ENCODE measurements at places on chromosomes 16 and 17.
A peak's percentile ranks its signal among the peaks of the same experiment; 100 is the strongest.

GRCh38 chr17:52660692-52661091 lies 502.2 kb upstream of the CA10 start:
- no peak for DNase-seq

DNA sequence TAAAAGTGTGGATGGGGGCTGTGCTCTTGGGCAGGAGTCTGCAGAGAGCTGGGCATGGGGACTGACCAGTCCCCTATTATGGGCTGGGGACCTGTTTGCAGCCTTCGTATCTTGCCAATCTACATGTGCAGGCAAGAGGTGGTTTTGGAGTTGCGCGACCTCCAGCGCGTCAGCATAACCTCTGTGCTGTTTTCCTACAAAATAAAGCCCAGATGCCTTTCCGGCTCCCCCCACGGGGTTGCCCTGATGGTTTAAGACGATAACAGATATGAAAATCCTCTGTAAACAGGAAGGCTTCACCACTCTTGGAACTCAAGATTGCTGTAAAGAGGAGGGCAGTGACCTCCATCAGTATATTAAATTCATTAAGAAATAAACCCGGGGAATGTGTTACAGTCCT lies 16.5 kb upstream of the SPPL2C start:
- DNase-seq = no peak

DNA sequence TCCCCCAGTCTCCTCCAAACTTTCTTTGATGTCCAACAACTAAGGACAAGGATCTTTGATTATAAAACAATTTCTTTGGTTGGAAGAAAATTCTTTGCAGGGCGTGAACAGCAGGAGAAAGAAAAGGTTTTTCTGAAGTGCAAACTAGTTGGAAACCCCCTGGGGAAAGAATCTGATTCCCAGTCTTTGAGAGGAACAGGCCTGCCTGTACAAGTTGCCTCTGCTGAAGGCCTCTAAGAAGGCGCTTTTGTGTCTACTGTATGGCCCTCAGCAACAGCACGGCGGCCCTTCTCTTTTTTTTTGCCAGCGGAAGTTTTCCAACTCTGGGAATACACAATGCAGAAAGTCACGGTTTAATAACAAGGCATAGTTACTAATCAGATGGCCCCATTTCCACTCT lies 14.0 kb downstream of the RNF43 start:
- no peak for DNase-seq

DNA sequence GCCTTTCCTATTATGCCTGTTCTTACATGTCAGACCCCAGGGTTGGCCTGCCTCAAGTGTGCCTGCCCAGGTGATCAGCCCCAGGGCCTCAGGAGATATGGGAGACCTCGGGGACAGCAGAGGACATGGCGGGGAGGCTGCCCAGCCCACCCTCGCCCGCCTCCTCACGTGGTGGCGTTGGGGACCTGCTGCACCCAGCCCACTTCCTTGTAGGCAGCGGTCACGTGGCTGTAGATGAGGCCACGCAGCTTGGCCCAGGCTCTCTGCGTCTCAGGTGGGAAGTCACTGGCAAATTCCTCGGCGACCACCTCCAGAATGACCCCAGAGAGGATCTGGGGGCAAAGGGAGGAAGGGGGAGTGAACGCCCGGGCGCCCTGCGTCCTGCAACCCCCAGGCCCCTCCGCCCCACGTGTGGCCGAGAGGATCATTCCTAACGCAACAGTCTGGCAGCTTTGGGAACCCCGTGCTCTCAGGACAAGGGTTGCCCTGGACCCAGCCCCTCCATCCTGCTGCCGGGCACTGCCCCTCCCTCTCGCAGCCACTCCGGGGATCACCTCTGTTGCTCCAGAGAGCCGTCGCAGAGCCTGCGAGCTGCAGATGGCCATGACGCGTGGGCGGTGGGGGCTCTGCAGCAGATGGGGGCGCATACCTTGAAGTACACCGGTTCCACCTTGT lies 6.6 kb downstream of the CYGB start:
- no peak for DNase-seq

DNA sequence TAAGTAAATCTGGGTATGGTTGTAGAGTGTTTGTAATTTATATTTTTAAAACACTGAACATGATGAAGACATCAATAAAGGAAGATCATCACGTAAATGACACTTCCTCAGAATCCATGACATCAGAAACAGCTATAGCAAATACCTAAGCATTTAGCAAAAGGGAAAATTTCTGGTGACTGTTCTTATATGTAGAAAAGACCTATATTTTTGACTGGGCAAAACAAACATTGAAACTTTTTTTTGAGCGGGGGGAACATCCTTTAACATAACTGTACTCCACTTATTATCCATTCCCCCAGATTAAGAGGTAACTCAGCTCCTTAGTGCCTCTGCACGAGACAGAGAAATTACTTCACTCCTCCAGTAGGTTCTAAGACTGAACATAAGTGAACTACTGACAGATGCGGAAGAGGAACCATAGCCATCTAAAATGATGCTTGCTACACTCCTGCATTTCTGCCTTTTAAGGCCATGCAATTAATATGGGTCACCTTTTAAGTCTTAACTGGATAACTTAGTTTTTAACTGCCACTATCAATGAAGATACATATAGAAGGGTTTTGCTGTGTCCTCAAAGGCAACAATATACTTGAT lies 9.4 kb downstream of the CRYBA1 start:
- no peak for DNase-seq

- DNase-seq = no peak
Measured at GRCh38 chr16:51151961-51152663, 1.0 kb upstream of the SALL1 start.

- peak; percentile 51 for DNase-seq
Measured at GRCh38 chr17:74493331-74493833, 26.9 kb downstream of the CD300A start.

- no peak for DNase-seq
Measured at GRCh38 chr17:77847221-77848085, 111.0 kb upstream of the TNRC6C start.

DNA sequence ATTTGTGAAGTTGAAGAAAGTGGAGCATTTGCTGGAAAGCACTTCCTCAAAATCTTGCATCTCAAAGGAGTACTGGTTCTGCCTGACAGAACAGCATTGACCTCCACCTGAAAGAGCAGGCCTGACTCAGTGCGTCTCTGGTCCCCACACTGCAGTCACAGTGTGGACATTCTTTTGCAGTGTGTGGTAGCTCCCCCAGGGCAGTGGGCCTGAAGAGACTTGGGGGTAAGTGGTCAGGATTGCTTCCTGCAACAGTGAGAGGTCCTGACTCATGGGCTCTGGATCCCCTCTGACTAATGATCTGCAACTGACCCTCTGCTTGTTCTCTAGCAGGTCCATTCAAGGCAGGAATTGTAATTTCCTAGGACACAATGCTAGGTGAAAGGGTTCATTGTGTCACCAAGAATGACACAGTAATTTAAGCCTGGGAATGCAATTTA lies 204.9 kb upstream of the KCNJ16 start:
- DNase-seq = no peak

DNA sequence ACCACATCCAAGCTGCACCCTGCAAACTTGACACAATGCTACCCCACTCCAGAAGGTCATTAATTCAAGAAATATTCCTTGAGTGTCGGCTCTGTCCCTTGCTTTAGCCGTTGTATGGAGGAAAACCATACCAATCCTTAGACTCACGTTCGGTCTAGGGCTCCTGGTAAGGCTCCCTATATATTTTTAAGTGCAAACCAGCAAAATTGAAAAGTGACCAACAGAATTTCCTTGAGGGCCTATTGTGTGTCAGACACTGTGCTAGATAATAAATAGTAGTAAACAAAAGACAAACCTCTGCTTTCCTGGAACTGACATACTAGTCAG lies 390 bp upstream of the BBS2 start:
- no peak for DNase-seq

GRCh38 chr16:12311309-12311708 lies 334.8 kb downstream of the SNX29 start:
- no peak for DNase-seq

DNA sequence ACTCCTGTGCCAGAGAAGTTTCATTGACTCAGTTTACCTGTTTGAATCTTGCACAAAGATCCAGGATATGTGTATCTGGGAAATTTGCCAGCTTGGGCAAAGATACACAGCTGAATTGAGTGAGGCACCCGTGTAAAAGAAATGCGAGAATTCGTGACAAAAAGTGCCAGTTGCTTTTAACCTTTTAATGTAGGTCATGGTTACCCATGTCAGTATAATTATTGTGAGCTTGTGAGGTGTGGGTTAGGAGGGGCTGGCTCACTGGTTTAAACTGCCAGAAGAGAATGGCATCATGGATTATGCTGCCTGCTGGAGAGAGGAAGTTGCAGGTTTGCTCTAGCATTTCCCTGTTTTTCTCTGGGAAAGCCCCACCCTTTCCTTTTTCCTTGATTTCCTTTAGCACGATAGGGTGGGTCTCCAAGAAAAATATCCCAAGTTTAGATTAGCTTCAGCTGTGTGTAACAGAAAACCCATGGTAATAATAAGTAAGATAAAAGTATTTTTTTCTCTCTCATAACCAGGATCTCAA lies 24.8 kb upstream of the NDRG4 start:
- DNase-seq = no peak

- no peak for DNase-seq
Measured at GRCh38 chr16:86243571-86244154, 266.7 kb upstream of the FOXF1 start.

DNA sequence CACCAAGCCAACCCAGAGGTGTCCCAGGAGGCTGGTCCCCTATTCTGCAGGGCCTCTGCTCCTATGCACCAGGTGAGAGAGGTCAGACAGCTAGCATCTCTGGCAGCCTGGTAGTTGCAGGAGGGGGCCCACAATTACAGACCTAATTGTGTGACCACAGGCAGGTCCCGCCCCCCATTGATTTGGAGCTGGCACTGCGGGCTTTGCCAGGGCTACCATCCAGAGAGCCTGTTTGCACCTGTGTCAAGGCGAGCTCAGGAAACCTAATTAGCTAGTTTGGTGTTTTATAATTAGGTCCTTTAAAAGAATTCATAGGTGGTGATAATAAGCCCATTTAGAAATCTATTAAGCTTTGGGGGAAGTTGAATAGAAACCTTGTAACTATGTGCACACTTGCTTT lies 90.2 kb downstream of the MRM1 start:
- DNase-seq = no peak

DNA sequence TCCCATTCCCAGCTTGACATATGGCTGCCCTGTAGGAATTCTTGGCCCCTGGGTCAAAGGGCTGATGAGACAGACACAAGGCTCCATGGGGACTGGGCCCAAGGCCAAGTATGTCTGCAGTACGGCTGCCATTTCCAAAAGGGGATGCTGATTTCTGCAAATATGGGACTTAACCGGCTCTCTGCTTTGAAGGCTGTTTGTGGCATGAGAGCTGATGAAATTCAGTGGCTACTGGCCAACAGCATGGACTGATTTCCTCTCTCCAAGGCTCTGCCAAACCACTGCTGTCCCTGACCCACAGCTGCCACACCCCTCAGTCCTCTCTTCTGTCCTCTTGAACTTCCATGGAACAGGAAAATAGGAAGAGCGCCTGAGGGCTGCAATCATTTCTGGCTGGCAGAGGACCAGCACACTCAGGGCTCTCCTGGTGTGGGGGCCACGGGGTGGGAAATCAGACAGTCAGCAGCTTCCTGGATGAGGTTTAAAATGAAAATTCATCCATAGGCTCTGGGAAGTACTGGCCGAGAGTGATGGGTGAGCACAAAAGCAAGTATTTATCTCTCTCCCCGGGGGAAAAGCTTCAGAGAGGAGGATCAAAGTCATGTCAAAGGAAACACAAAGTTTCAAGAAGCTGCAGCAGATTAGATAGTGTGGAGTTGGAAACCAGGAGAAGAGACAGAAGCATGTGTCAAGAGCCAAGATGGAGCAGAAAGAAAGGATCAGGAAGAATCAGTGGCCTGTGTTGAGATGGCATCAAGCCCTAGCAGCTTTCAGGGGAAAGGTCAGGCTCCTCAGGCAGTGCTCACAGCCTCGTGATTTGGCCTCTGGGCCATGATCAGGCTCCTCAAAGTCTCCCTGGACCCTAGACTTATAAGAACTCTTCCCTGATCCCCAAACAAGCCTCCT lies 64.1 kb upstream of the SREBF1 start:
- DNase-seq = no peak

DNA sequence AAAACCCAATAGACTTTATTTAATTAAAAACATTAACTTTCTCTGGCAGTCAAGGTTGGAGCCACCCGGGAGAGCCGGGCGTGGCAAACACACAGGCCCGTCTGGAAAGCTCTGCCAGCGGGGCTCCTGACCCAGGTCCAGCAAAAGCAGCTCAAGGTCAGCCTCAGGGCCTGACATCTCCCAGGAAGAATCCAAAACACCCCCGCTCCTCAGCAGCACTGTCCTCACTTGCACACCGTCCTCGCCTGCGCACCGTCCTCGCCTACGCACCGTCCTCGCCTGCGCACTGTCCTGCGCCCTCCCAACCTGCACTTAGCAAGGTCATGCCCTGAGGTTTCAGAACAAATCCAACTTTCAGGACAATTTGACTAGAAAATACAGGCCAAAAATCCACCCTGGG lies 31.4 kb upstream of the RPTOR start:
- DNase-seq = no peak

- no peak for DNase-seq
Measured at GRCh38 chr16:85220125-85220839, 108.0 kb upstream of the CIBAR2 start.

- no peak for DNase-seq
Measured at GRCh38 chr17:71376933-71377332, 743.9 kb upstream of the SOX9 start.

DNA sequence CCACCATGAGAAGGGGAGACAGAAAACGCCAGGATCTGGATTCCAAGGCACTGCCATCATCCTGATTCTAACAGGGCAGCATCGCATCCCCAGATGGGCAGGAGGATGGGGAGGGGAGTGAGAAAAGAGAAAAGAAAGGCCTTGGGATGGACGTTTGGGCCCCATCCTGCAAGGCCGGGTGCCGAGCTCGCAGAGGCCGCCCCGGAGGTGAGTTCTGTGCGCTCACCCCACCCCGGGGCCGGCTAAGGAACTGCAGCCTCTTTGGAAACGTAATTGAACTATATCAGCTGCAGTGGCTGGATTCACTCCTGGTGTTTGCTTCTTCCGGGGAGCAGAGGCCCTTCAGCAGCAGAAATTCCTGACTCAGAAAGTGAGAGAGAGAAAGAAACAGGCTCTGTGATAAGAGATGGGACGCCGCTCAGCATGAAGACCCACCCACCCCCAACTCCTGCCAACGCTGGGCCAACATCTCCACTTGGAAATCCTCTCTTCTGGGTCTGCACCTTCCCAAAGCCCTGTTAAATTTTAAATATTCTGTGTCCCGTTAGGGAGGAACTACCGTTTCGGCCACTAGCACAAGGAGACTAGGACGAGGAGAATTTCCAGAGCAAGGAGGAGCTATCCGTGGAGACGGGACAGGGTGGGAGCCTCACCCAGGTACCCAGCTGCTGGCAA lies 8.5 kb upstream of the SSTR2 start:
- peak; percentile 77 for DNase-seq

Data from germinal center (tissue), 1 donor.